ENCODE measurements at places on chromosomes 1 and 21. TPM values are rescaled to one million over a fixed set of nuclear protein-coding genes. Genes with fewer than 3 reads are reported as not detected.

DNA sequence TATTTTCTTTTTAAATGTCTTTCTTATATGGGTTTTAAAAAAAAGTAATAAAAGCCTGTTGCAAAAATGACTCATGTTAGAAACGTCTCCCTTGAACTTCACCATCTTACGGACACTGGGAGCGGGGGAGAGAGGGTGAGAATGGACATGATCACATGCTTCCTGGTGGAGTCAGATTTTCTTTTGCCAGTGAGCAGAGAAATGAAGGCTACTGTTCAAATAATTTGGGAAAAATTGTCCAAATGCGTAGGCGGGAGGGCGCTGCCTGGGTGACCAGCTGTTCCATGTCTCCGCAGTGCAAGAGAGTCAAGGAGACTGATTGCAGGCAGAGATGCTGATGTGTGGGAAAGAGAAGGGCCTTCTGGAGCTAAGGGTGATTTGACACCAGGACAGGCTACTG is 23.1 kb downstream of the EIF2D start:
- H3K36me3 ChIP-seq = no peaks in the 10 kb centered on the region
- peak; percentile 74 for DNase-seq
- peaks cover 6% of the 10 kb centered on the region for H3K4me1 ChIP-seq
- H3K27me3 ChIP-seq = no peaks in the 10 kb centered on the region

- H3K27ac ChIP-seq = no peak overlapping the region
- H3K4me3 ChIP-seq = no peak overlapping the region
- no peaks in the 10 kb centered on the region for H3K36me3 ChIP-seq
- no peaks in the 10 kb centered on the region for H3K27me3 ChIP-seq
- H3K4me1 ChIP-seq = peaks cover 2% of the 10 kb centered on the region
These were observed 91.9 kb downstream of the PLD5 start for GRCh38 chr1:242432491-242433095.

- H3K4me1 ChIP-seq = no peaks in the 10 kb centered on the region
- no peaks in the 10 kb centered on the region for H3K27me3 ChIP-seq
- no peak for DNase-seq
- H3K27ac ChIP-seq = no peak overlapping the region
- no peaks in the 10 kb centered on the region for H3K36me3 ChIP-seq
These were observed 5.9 kb upstream of the DPT start for GRCh38 chr1:168734946-168735345.

DNA sequence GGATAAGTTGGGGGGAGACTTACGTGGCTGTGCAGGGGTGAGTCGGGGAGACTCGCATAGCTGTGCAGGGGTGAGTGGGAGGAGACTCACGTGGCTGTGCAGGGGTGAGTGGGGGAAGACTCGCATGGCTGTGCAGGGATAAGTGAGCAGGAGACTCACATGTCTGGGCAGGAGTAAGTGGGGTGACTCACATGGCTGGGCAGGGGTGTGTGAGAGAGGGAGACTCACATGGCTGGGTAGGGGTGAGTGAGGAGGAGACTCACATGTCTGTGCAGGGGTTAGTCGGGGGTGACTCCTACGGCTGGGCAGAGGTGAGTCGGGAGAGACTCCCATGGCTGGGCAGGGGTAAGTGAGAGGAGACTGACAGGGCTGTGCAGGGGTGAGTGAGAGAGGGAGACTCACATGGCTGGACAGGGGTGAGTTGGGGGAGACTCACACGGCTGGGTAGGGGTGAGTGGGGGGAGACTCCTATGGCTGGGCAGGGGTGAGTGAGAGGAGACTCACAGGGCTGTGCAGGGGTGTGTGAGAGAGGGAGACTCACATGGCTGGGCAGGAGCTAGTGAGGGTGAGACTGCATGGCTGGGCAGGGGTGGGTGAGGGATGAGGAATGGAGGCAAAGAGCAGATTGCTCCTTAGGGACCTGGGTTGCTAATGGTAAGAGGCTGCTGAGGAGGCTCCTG is 56.0 kb upstream of the ABCG1 start:
- no peak overlapping the region for H3K27ac ChIP-seq
- peaks cover 2% of the 10 kb centered on the region for H3K4me1 ChIP-seq
- H3K27me3 ChIP-seq = no peaks in the 10 kb centered on the region
- H3K36me3 ChIP-seq = no peaks in the 10 kb centered on the region

STUM gene
- total RNA-seq = 0.80 TPM

DNA sequence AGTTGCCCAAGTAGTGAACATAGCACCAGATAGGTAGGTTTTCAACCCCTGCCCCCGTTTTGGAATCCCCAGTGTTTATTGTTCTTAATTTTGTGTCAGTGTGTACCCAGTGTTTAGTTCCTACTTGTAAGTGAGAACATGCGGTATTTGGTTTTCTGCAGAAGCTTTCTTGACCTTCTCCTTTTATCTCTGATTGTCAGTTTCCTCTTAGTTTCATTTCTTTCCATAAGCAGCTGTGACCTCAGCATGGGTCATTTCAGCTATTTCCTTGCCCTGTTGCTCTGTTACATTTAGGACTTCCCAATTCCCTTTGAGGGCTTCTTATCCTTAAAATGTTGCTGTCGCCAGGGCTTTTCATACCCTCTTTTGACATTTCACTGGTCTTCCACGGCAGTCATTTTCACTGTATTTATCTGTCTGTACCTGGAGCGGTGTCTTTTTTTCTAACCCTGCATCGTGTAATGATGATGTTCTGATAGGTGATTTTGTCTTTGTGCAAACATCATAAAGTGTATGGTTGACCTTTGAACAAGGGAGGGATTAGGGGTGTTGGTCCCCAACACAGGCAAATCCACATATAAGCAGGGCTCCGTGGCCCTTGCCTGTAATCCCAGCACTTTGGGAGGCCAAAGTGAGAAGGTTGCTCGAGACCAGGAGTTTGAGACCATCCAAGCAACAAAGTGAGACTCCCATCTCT is 15.0 kb downstream of the ITSN1 start:
- no peak for DNase-seq
- H3K4me1 ChIP-seq = peaks cover 13% of the 10 kb centered on the region
- H3K36me3 ChIP-seq = no peaks in the 10 kb centered on the region
- no peak overlapping the region for H3K27ac ChIP-seq
- no peak overlapping the region for H3K4me3 ChIP-seq

Data from ovary (tissue), 10 donors.